ENCODE measurements at places on chromosomes 4 and X.

GRCh38 chr4:173189117-173189693 lies 20.6 kb downstream of the GALNT7 start:
- DNase-seq: no peak

GRCh38 chr4:106370214-106370613 lies 1.6 kb upstream of the GIMD1 start:
- no peak for DNase-seq

DNA sequence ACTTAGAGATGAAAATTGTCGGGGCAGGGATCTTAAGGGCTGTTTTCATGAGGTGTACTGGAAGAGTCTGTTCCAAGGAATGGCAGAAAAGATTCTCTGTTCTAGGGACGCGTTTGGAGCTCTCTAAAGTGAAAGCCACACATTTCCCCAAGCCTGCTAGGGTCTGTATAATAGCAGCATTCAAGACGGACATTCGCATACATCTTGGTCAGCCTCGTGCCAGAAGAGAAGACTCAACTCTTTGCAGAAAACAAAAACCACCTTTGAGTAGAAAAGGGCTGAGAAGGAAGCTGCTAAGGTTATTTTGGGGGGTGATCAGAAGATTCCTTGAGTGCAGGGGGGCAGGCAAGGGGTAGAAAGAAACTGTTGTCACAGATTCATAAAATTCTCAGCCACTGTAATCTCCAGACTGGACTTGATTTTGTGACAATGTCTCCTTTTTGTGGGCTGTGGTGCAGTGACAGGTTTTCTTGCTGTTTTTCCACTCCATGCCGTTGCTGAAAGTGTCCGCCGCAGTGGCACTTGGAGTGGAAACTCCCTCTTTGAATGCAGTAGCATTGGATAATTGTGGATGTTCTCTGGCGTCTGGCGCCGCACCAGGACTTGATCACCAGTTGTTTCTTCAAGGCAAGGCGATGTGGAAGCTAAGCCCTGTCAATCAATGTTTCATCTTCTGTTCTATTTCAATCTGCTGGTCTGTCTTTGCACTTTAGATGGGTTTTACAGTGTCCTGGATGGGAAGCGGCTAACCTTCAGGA lies 2.9 kb downstream of the GYG2 start:
- DNase-seq: no peak

DNA sequence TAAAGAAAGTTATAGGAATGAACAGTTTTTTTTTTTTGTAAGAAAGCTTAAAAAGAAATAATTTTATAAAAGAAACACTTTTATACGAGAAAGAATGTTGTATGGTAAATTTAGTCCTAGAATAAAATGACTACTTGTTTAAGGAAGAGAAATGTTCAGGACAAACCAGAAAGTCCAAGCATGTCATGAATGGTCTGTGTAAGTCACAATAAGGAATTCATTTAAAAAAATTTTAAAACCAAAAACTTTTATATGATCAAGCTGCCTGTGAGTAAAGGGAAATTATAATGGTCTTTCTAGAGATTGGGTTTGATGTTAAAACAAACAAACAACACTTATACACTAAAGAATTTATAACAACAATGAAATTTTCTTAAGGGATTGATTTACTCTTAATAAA lies 858.9 kb upstream of the PCDH7 start:
- DNase-seq: no peak

- no peak for DNase-seq
Observed at GRCh38 chr4:120209706-120210105, 143.1 kb upstream of the MAD2L1 start.

GRCh38 chr4:87851332-87851731 lies 18.6 kb downstream of the MEPE start:
- no peak for DNase-seq

GRCh38 chr4:159250751-159251325 lies 148.0 kb downstream of the RAPGEF2 start:
- DNase-seq: peak; percentile 2

DNA sequence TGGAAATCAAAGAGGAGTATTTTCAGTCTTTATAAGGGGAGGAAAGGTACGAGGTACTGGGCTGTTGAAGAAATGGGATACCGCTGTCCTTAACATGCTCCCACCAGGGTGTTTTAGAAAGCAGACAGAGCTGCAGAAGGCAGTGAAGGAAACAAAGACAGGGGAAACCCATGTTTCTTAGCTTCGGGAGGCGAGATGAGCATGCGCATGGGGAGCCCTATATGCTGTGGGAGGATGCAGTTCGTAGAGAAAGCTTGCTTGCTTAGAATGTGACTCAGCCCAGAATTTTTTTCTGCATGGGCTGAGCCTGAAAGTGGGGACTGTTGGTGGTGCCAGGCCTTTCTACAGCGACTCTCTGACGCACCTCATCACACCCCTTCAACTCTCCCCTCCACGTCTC lies 28.8 kb upstream of the SCOC start:
- DNase-seq: no peak

DNA sequence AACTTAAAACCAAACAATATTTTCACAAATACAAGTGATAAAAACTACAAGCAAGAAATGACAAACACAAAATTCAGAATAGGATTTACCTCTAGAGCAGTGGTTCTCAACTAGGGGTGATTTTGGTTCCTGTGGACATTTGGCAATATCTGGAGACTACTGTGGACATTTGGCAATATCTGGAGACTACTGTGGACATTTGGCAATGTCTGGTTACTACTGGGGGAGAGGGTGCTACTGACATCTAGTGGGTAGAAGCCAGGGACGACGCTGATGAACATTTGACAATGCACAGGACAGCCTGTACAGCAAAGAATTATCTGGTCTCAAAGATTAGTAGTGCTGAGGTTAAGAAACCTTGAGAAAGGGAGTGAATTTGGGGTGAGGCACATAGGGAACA lies 169.8 kb downstream of the CLCN4 start:
- no peak for DNase-seq

- DNase-seq: no peak
Observed at GRCh38 chrX:129719931-129720530, 18.7 kb upstream of the XPNPEP2 start.

DNA sequence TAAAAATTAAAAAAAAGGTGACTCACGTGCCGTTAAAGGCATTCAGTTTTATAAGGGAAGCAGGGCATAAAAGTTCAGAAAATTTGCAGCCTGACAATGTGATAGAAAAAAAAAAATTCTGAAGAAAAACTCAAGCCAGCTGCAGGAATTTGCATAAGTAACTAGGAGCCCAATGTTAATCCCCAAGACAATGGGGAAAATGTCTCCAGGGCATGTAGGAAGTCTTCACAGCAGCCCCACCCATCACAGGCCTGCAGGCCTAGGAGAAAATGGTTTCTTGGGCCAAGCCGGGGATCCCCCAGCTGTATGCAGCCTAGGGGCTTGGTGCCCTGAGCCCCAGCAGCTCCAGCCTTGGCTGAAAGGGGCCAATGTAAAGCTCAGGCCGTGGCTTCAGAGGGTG lies 31.2 kb downstream of the CHM start:
- DNase-seq: no peak

GRCh38 chrX:97860226-97860625 lies 976.5 kb downstream of the RPA4 start:
- no peak for DNase-seq

DNA sequence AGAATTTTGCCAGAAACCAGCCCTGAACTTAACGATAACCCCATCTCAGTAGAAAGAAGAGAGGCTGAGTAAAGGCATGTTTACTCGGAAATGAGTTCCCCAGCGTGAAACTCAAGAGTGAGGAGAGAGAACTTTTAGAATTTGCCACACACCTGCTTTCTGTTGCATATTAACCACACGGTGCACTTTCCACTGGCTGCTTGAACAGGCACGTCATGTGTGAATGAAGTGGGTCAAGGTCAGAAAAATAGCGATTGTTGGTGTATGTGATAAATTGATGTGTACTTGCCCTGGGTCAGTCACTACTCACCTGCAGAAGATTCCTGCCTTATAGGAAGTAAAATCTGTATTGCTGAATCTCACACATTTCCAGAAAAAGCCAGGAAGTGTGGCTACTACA lies 395.7 kb downstream of the TRIML1 start:
- DNase-seq: no peak

- DNase-seq: peak; percentile 19
Observed at GRCh38 chrX:64394874-64395567, at the start of gene MTMR8. MTMR8 (minus strand) TSS chrX:64395452; CDS start chrX:64395363, 89 bp downstream.

All from C1 segment of cervical spinal cord (tissue), 14 donors.